ENCODE measurements at places on chromosomes 3 and 15. TPM values are rescaled to one million over a fixed set of nuclear protein-coding genes. Genes with fewer than 3 reads are reported as not detected.

SLCO3A1 gene
- 1.1 TPM for total RNA-seq

MED12L gene
- total RNA-seq = 0.03 TPM

PRRT3 gene
- 17.0 TPM for total RNA-seq

CHDH gene
- 8.3 TPM for total RNA-seq

REC114 gene
- not detected for total RNA-seq

DPPA2 gene
- not detected for total RNA-seq

SPTSSB gene
- 1.8 TPM for total RNA-seq

Measured in GM12878 (cell line).